ENCODE measurements at places on chromosomes 5 and 9.

GRCh38 chr5:149005077-149005892 lies 57.6 kb downstream of the SH3TC2 start:
- DNase-seq, result peak; percentile 9

DNA sequence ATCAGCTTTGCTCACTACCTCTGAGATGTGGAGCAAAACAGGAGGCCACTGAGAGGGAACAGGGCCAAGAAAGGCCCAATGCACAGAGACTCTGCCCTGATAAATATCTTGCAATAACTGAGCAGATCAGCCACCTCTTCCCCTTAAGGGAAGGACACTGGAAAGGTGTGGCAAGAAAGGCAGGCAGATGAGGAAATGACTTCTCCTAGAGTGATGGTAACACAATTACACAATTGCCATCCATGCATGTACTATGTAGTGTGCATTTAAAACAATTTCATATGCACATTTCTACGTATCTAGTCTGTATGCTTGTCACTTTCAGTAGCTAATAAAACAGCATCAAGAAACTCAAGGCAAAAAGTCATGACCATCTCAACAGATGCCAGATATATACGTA lies 322.5 kb downstream of the DRD1 start:
- DNase-seq, result no peak

GRCh38 chr9:7910426-7911020 lies 110.9 kb upstream of the DMAC1 start:
- DNase-seq, result no peak

GRCh38 chr5:144451187-144451973 lies 280.7 kb downstream of the KCTD16 start:
- no peak for DNase-seq

- DNase-seq, result peak; percentile 28
Measured at GRCh38 chr5:83750749-83751148, 30.1 kb upstream of the HAPLN1 start.

- DNase-seq, result no peak
Measured at GRCh38 chr9:137960496-137960895, 82.9 kb downstream of the CACNA1B start.

- no peak for DNase-seq
Measured at GRCh38 chr5:38905516-38905915, 59.7 kb downstream of the OSMR start.

DNA sequence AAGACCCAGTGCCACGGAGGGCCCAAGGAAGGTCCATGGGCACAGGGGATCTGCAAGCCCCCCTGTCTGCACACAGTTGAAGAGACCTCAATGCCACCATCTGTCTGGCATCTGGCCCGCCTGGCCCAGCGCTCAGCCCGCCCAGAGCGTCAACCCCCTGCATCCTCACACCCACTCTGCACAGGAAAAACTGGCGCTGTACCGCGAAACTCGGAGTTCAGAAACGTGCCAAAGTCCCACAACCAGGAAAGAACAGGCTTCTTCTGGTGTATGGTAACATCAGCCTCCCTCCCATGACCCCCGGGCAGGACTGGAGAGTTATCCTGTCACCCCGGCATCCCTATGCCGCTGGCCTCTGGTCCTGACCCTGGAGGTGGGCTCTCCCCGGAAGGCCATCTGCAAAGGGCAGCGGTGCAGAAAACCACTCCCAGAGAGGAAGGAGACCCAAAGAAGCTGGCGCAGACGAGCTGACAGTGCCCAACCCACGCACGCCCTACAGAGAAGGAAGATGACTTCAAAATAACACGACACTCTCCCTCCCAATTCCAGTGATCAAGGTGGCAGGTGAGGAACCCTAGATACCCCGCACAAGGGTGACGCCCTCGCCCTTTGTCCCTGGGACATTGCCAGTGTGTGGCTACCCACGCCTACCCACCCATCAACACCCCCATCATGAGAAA lies 18.9 kb downstream of the VAV2 start:
- DNase-seq, result no peak

DNA sequence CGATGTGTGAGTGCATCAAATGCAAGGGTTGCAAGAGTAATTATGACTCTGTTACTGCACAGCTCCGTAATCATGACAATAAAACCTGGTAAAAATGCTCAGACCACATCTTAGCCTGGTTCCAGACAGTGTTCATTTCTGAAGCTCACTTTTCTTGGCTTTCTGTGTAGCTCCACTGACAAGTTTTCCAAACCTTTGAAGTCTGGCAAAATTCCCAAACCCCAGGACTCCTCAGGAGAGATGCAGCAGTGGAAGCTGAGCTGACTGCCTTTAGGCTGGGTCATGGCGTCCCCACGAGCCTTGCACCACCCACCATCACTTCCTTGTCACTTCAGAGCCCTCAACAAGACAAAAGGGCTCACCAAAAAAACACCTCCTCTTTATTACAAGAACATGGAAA lies 131.6 kb upstream of the TAS2R1 start:
- no peak for DNase-seq

DNA sequence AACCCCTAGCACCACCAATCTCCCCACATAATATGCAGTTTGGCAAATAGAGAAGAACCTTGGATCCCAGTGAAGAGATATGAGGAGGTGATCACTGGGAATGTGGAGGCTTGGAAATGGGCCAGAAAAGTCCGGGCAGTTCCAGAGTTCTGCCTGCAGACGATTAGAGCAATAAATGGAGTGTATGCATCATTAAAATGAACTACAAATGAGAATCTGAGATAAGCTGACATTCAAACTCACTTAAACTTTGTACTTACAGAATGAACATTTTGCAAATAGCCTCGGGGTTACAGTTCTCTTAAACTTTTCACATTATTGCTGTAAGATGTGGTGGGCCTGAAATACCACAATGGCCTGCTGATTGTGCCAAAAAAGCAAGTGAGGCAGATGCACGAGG lies 23.0 kb upstream of the LHFPL2 start:
- DNase-seq, result no peak

GRCh38 chr9:129446828-129447550 lies 173.9 kb downstream of the C9orf50 start:
- DNase-seq, result no peak

GRCh38 chr9:79742110-79742721 lies 170.5 kb downstream of the TLE4 start:
- DNase-seq, result no peak

- no peak for DNase-seq
Measured at GRCh38 chr5:439636-440035, 3.3 kb upstream of the EXOC3 start.

DNA sequence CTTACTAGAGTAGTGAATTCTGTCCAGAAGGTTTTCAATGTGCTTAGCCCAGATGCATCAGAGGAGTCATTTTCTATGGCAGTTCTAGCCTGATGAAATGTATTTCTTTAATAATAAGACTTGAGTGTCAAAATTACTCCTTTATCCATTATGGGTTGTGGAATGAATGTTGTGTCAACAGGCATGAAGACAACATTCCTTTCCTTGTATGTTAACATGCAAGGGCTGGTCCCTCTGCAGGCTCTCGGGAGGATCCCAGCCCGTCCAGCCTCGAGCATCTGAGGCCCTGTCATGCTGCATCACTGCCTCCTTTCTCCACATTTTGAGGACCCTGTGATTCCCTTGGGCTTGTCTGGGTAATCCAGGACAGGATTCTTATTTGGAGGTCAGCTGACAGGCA lies 42.9 kb upstream of the FAM120AOS start:
- no peak for DNase-seq

DNA sequence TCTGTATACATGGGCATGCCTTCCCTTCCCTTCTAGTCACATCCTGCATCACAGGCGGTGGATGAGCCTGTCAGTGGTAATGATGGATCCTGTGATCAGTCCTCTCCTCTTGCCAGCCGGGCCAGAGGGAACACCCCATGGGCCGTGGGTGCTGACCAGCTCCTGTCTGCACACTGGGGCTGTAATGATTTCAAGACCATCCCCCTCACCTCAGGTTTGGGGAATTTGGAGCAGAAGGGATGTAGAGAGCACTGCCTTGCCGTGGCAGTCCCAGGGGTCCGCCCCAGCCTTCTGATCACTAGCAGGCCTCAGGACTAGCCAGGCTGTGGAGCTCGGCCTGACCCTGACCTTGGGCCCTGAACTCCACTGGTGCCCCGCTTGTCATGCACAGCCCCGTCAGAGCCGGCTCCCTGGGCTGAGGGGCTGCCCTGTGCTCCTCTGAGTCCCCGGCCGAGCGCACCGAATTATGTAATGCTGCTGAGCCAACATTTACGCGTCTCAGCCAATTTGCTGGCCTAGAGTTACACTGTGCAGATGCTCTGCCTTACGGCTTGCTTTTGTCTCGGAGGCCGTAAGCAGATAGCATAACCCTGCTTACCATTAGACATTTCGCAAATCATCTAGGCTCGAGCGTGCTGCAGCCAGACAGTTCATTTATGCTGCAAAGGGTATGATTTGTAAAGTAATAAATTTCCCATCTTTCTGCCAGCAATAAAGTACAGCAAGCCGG lies 155.3 kb downstream of the MACROH2A1 start:
- no peak for DNase-seq

- no peak for DNase-seq
Measured at GRCh38 chr5:117336208-117336607, 761.6 kb upstream of the SEMA6A start.

- no peak for DNase-seq
Measured at GRCh38 chr5:176810081-176810597, at the start of gene UNC5A. Gene UNC5A (plus strand): TSS chr5:176810559. CDS start chr5:176810751, 192 bp downstream.

GRCh38 chr9:84187090-84187489 lies 153.5 kb downstream of the SLC28A3 start:
- no peak for DNase-seq

- no peak for DNase-seq
Measured at GRCh38 chr5:549229-549628, 25.0 kb upstream of the SLC9A3 start.

GRCh38 chr9:136485049-136486045 lies 2.5 kb upstream of the SEC16A start:
- DNase-seq, result peak; percentile 92

GRCh38 chr9:128689293-128689774 lies 312 bp downstream of the SET start:
- no peak for DNase-seq

GRCh38 chr5:81268521-81269196 lies 32.7 kb upstream of the ZCCHC9 start:
- DNase-seq, result peak; percentile 81

GRCh38 chr5:80503641-80504040 lies 15.7 kb downstream of the FAM151B start:
- peak; percentile 66 for DNase-seq

DNA sequence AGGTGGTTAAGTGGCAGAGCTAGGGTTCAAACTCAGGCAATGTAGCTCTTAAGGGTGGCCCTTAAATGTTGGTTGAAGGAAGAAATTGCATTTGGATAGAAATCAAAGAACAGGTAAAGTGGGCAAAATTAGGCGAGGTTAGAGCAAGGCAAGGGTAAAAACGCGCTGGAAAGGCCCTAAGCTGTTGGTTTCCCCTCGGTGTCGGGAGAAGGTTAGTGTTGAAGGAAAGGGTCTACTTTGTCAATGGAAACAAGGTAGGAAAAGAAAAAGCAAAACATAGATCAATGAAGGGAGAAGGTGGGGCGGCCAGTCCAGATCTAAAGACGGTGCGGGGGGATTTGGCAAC lies 431 bp downstream of the FASTKD3 start:
- DNase-seq, result no peak

DNA sequence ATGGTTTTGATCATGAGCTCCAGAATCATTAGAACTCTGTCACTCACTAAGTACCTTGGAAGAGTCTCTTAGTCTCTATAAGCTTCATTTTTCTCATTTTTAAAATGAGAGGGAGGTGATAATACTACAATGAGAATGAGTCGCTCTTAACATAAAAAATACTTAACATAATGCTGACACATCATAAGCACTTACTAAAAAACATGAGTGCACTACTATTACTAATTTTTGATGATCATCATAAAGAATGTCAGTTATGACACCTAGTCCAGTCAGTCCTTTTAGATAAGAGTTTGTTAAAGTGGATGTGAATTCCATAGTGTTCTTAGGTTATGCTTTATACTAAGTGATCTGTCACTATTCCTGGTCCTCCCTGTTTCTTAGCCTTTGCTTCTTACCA lies 200.4 kb upstream of the SLC24A2 start:
- DNase-seq, result no peak

GRCh38 chr5:170536525-170536924 lies 32.7 kb downstream of the KCNIP1 start:
- DNase-seq, result no peak

DNA sequence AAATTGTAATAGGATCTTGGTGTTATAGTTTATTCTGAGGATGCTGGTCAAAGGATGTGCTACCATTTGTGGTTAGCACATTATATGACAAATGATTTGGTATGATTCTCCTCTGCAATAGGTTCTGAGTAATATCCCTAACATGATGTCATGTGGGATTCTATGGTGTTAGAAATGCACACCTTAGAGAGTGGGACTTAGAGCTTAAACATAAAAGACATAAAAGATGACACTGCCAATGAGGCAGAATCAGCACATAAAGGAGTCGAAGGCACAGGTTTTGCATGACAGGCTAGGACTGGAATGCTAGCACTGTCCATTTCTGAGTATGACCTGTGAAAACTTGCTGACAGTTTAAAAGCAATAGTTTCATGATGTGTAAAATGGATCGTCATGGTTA lies 100.4 kb downstream of the OSTF1 start:
- no peak for DNase-seq

DNA sequence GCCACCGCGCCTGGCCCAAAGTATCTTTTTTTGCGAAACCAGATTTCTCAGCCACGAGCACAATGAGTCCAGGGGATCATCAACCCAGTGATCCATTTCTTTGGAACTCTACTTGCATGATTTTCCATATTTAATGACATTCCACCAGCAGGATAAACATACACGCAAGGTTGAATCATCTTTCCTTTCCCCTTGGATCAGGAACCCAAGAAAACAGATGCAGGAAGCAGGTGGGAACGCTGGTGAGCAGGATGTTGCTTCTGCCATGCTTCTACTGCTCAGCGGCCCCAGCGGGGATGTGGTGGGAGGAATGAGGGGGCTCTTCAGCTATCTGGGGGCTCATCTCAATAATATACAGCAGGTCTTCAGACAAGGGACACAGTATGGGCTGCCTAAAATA lies 118.2 kb downstream of the SEC61B start:
- DNase-seq, result no peak

DNA sequence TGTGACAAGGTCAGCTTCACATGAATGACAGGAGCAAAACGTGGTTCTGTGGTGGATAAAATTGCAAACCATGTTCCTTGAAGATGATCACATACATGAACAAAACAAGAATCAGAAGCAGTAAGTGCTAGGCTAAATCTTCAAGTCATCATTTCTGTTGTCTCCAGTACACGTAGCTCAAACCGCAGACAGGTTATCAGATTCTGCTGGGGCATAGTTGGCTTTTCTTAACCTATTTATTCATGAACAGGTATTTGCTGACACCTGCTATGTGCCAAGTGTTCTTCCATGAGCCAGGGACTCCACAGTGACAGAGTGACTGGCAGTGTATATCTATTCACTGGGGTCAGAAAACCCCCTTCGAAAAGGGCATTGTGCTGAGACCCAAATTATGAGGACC lies 20.8 kb downstream of the MFAP3 start:
- DNase-seq, result no peak

GRCh38 chr9:79012561-79012960 lies 559.2 kb upstream of the TLE4 start:
- DNase-seq, result no peak

- DNase-seq, result no peak
Measured at GRCh38 chr5:59069438-59070079, 486.7 kb downstream of the RAB3C start.

- DNase-seq, result no peak
Measured at GRCh38 chr5:75916144-75916543, 167.0 kb upstream of the SV2C start.

Data from inflammatory macrophage treated with lipopolysaccharide for 1 hour (primary cell).